SW 1271 (cell line): ENCODE measurements at places on chromosomes 12 and 14.

- no peak for DNase-seq
These were observed 369.3 kb upstream of the TMPO start for GRCh38 chr12:98146043-98146442.

DNA sequence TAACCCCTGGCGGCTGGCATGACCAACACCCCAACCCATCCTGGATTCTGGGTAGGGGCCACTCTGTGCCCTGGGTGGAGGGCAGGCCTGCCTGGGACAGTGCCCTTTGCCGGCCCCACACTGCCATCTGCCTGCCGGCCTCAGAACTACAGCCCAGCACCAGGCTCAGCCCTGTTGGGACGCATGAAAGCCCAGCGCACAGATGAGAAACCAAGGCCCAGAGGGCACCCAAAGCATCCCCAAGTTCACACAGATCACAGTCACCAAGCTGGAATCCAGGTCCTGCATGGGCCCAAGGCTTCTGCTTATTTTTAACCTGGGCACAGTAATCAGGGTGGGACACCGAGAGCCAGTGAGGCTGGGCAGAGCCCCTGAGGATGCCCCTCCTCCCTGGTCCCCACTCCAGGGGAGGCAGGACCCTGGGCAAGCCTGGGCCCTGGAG, 26.2 kb downstream of the RFLNA start:
- DNase-seq, result no peak

GRCh38 chr14:90355540-90356518, 24.1 kb upstream of the NRDE2 start:
- DNase-seq, result no peak

DNA sequence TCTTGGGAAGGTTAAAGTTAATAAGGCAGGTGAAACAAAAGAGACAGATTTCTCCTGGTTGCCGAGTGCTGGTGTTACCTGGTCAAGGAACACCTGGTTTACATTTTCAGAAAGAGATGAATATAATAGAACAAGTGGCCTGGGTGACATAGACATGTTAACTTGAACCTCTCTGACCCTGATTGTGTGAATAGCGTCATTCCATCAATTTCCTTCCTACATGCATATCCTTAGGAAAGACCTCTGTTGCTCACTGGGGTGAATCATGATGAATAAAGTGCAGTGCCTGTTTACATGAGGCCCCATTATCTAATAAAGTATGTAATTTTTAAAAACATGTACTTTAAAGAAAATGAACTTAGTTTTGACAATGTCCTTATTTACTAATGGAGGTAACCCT, 1822.9 kb upstream of the FLRT2 start:
- DNase-seq, result no peak

GRCh38 chr12:32270818-32271710, 128.3 kb upstream of the FGD4 start:
- DNase-seq, result no peak

DNA sequence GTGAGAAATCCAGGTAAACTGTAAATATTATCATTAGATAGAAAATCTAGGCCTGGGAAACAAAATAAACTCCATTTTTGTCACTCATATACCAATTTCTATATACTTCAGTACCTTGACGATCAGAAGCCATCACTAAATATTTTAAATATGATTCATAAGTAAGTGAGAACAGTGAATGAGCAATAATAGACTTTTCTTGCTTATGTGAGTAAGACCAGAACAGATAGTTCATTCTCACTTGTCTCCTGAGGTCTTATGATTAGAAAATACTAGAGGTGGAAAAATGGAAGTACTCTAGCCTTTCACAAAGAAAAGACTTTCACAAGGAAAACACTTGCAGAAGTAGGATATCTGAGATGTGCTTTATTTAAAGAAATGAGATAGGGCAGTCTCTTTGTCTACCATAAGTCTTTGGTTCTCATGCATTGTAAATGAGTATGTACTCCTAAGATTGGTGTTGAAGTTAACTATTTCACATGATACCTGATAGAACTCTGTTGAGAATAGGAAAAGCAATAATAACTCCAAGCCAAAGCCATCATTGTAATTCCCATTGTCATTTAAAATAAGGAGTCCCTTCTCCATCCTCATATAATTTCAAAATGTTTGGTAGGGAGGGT, 10.1 kb upstream of the SMCO3 start:
- DNase-seq, result no peak

- no peak for DNase-seq
These were observed 102.1 kb downstream of the ERGIC2 start for GRCh38 chr12:29278673-29279420.
